Aorta (tissue), 5 donors: ENCODE measurements at places on chromosomes 2 and 18. TPM values are rescaled to one million over a fixed set of nuclear protein-coding genes. Genes with fewer than 3 reads are reported as not detected.

DNA sequence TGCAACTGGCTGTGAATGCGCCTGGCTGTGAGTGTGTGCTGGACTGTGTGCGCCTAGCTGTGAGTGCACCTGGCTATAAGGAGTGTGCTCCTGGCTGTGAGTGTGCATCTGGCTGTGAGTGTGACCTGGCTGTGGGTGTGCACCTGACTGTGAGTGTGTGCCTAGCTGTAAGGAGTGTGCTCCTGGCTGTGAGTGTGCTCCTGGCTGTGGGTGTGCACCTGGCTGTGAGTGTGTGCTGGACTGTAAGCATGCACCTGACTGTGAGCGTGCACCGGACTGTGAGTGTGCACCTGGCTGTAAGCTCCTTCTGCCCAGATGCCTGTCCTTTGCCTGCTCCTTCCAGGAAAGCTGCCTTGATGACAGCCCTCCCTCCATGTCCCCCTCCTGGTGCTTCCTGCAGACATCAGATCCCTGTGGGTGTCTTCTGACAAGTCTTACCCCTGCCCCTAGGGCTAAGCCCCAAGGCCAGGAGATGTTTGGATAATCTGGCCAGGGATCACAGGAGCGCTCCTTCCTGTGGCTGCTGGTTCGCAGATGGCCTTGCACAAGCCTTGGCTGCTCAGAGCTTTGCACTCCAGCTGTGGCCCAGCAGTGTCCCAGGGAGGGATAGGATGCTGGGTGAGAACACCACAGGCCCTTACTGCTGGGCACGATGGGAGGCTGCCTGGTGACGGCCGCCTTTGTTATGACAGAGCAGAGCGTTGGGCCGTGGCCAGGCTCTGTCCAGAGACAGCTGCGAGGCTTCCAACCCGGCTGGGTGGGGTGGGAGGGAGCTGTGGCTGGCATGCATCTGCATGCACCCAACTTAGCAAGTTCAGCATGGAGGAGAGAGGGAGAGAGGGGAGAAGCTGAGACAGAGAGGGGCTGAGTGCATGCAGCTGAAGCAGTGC, 89.9 kb downstream of the GLI2 start:
- peak; percentile 27 for DNase-seq

- DNase-seq, result peak; percentile 63
Observed at GRCh38 chr2:239269173-239269885, 131.5 kb downstream of the HDAC4 start.

- DNase-seq, result no peak
Observed at GRCh38 chr2:149055751-149056150, 17.3 kb downstream of the LYPD6B start.

DNA sequence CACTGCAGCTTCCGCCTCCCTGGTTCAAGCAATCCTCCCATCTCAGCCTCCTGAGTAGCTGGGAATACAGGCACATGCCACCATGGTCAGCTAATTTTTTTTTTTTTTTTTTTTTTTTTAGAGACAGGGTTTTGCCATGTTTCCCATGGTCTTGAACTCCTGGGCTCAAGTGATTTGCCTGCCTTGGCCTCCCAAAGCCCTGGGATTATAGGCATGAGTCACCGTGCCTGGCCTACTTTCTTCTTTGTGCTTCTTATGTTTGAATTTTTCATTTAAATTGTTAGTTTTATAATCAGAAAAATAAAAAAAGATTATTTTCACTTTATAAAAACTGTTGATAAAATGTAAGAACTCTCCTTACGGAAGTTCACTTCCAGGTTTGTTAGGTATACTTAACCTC, 101.5 kb upstream of the LPIN2 start:
- DNase-seq, result no peak

DNA sequence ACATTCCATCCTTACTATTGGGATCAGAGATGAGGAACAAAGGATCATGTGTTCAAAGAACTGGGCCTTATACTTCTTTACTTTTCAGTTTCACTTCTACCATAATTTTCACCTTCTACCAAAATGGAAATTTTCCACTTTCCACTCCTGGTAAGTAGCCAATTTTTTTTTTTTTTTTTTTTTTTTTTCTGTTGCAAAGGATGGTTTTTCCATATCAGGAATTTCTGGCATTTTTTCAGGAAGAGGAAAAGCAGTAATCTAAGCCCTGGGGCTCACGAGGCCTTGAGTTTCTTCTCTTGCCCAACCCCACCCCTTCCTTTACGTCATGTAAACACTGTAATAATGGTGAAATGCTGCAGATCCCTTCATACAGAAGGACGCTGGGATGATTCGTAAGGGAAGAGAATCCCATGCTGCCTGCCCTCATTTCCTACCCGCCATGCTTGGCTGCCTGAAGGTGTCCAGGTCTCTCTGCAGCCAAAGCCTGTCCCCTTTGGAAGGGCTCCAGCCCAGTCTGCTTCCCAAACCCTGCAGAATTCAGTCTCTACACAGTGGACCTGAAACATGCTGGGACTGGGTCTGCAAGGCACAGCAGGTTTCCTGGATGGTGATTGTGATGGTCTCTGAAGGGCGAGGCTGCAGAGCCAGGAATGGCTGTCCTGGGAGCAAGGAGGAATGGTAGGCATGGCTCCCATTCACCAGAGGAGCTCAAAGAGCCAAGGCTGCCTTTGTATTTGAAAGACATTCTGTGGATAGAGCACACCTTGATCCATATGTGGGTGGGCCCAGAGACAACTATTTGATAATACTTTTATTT, 57.0 kb downstream of the EFR3B start:
- no peak for DNase-seq

DNA sequence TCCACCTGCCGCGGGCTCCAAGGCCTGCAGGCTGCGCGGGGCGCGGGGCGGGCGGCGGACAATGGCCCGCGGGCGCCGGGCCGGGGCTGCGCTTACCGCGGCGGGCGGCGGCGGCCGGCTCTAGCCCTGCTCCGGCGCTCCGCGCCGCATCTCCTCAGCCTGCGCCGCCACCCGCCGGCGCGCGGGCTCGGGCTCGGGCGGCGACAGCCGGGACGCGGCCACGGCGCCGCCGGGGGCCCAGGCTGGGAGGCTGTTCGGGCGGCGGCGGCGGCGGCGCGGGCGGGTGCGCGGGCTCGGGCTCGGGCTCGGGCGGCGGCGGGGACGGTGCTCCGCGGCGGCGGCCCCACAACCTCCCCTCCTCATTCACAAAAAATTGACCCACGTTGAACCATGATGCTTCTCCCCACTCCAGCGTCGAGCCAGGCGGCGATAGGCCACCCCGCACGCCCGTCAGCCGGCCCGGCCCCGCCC, at the start of gene HDAC4:
TSS of gene HDAC4 (minus strand) at position 425 of the 471 bp plus-strand sequence. CDS start 48,321 bp downstream, outside the sequence.
- DNase-seq, result no peak

DNA sequence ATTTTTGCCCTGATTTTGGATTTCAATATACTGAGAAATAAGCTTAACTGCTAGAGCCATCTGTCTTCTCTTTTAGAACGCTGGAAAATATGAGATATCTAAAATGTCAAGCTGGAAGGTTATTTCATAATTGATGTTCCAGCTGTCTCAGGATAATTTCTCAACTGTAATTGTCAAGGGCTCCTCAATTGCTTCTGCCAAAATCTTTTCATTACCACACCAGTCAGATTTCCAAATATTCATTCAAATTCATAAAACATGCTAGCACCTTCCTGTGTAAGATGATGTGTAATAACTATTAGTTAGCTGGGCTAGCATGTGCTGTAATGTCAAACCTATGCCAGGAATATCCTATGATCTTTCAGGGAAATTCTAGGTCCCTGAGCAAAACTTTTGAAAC, 88.1 kb downstream of the TNFRSF11A start:
- DNase-seq, result no peak

DNA sequence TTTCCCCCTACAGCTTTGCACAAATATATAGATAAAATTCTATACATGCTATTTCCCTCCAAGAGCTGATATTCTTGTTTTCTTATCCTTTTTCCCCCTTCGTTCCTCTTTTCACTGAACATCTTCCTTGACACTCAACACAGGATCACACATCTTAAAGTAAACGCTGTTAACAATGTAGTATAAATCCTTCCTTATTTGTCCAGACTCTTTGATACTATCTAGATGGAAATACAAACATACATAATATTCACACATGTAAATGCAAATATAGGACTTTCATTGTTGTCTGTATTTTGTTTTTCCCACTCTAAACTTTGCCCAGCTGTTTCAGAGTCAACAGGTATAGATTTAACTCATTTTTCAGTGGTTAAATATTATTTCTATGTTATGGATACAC, 3.0 kb upstream of the TACR1 start:
- DNase-seq, result no peak

ARHGEF33 gene
- total RNA-seq, result 0.42 TPM

DNA sequence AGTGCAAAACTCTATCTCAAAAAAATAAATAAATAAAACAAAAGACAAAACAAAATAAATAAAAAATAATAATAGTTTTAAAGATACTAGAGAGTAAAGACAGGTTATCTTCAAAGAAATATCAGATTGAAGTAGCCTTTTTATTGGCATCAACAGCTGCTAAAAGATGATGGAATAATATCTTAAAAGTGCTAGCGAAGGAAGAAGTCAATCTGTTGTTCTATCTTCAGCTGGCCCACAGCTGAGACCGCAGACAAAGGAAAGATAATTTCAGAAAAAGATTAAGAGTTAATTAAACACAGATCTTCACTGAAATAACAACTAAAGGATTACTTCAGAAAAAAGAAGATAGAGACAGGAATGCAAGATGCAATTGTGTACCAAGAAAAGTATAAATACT, 130.2 kb upstream of the PKDCC start:
- no peak for DNase-seq
